ENCODE measurements at places on chromosomes 1 and 21.

DNA sequence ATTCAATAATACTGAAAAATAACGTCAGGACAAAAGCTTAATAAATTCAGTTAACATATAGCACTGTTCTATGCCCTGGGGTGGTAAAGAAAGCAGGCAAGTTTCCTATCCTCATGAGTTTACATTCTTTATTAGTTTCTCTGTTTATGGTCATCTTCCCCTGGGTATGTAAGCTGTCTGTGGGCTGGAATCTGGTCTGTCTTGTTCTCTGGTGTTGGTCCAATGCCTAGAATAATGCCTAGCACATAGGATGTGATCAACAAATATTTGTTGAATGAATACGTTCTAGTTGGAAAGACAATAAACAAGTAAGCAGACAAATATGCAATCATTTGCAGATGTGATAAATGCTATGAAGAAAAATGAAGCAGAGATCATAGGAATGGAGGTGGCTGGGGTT, 7.2 kb upstream of the IGSF3 start:
- DNase-seq = no peak

GRCh38 chr1:18955441-18956192, 859 bp downstream of the IFFO2 start:
- peak; percentile 41 for DNase-seq

DNA sequence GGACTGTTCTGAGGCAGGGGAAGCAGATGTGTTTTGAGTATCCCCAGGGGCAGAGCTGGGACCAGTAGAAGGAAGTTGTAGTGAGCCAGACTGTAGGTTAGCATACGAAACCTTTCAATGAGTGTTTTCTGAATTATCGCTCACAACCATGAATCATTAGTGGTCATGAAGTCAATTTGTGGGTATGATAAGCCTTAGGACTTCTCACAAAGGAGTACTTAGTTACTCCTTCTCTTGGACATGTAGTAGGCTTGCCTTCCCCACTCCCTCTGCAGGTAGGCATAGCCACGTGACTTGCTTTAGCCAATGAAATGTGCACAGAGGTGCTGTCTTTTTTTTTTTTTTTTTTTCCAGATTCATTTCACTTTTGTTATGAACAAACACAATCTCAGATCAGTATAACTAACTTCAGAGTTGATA, 23.9 kb upstream of the FAAH start:
- DNase-seq = no peak

GRCh38 chr1:29171089-29171488, 10.6 kb downstream of the SRSF4 start:
- DNase-seq = no peak

GRCh38 chr1:217660353-217661062, 29.4 kb downstream of the SPATA17 start:
- DNase-seq = no peak

GRCh38 chr1:187570166-187570565, 741.4 kb downstream of the PLA2G4A start:
- DNase-seq = no peak

DNA sequence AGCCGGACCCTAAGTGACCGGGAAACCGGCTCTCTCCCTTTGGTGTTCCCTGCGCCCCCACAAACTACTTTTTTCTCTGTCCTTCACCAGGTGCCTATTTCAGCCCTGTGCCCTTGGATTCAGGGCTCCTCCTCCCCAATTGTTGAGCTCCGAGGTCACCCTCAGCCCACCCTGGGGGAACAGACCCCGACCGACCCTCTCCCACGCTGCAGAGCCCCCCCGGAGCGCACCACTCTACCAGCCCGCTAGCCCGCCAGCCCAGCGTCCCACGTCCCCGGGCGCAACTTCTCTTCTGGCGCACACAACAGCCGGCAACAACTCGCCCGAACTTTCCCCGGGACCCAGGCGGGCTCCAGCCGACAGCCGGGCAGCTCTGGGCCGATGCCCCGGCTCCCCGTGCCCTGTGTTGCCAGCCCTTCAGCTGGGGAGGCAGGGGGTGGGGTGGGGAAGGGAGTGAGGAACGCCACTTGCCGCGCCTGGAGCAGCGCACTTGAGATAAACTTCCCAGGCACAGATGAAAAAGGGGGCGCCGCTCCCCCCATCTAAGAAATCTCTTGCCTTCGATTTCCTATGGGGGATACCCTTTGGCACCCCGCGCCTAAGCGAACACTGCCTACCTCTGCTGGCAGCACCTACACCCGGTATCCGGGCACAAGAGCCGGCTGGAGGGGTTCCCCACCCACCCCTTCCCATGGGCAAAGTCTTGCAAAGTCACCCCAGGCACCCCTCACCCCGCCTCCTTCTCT, 997 bp downstream of the CASZ1 start:
- DNase-seq = no peak

- DNase-seq = no peak
Observed at GRCh38 chr1:33687000-33687399, 176.9 kb upstream of the HMGB4 start.

DNA sequence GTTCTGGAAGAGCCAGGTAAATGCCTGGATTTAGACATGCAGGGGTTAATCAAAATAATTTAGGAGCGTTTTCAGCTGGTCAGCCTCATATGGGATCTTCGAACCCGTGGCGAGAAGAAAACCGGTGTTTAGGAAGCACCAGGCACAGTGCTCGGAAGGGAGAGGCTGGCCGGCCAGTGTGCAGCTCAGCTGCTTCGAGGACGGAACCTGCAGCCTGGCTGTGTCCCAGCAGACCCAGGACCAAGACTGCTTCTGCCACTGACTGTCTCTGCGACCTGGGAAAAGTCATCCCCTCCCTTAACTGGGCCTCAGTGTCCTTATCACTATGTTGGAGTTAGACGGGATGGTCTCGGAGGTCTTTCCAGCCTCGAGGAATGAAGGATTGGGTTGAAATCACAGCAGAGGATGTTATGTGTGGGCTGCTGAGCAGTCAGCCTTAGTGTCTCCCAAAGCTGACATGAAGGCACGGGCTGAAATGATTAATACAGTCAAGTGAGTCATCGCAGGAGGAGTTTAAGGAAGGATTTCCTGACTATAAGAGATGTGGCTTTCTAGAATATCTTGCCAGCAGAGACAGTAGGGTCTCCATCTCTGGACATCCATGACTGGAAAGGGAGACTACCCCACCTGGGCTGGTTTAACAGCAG, 20.8 kb downstream of the PPFIA4 start:
- no peak for DNase-seq

- no peak for DNase-seq
Observed at GRCh38 chr1:11132563-11133293, 33.1 kb upstream of the EXOSC10 start.

DNA sequence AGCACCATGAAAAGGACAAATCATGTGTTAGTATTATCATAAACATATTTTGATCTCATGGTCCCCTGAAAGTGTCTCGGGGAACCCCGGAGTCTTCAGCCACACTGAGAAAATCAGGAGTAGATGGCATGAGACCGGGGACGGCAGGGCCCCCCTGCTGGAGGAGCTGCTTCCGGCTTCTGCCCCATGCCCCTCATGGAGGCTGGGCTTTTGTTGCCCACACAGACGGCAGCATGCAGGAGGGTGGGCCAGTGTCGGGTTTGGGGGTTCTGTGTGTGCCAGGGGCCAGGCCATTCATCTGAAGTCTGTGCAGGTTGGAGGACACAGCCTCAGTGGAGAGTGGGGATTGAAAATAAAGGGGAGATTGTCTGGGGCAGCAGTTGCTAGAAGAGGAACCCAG, 75.1 kb upstream of the CD34 start:
- DNase-seq = no peak

Measured in stimulated activated CD4-positive, alpha-beta T cell treated with anti-CD3 and anti-CD28 coated beads, Interleukin-1b, Interleukin-23, amount 100 ng/mL, for 1 hour (primary cell).